ENCODE measurements at places on chromosomes 1 and 21.

- no peak for DNase-seq
These were observed 5.3 kb downstream of the SLAMF7 start for GRCh38 chr1:160744199-160744851.

DNA sequence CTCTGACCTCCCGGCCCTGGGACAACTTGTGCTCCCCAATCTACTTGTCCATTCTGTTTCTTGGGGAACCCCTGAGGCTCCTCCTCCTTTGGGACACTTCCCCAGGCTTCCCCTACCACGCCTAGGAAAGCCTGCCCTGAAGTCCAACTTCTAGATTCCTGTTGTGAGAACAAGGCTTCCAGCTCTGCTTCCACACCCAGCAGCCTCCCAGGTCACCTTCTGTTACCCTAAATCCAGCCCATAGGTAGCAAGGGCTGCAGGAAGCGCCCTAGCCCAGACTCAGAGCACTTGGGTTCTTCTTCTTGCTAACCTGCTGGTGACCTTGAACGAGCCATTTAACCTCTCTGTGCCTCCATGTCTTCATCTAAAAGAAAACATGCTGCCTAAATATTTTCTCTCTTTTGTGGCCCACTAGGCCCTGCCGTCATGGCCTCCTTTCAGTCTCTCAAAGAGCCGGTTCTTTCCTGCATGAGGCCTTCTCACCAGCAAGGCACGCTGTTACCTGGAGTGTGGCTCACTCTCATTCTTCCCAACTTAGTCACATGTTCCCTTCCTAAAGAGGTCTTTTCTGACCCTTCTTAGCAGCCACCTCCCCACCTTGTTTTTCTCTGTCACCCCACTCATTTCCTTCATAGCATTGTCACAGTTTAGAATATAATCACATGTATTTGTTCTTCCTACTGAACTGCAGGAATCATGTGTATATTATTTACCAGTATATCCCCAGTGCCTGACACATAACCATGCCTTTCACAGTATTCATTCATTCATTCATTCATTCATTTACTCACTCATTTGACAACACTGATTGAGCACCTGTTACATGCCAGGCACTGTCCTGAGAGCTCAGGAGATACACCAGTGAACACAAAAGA is 1.4 kb downstream of the CAPN2 start:
- no peak for DNase-seq

DNA sequence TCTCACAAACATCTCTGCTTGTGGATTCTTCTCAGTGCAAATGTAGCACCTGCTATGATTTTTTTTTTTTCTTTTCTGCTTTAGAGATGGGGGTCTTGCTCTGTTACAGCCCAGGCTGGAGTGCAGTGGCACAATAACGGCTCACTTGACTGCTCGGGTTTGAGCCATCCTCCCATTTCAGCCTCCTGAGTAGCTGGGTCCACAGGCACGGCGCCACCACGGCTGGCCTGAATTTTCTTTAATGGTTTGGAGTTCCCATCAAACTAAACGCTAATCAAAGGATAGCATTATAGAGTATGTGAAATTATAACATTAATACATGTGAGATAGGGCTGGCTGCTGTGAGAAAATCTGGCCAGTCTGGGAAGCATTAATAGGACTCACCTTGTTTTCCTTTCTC is 7.2 kb upstream of the PTGER3 start:
- DNase-seq: no peak

- no peak for DNase-seq
These were observed 27.4 kb downstream of the KCNN3 start for GRCh38 chr1:154842635-154843034.

DNA sequence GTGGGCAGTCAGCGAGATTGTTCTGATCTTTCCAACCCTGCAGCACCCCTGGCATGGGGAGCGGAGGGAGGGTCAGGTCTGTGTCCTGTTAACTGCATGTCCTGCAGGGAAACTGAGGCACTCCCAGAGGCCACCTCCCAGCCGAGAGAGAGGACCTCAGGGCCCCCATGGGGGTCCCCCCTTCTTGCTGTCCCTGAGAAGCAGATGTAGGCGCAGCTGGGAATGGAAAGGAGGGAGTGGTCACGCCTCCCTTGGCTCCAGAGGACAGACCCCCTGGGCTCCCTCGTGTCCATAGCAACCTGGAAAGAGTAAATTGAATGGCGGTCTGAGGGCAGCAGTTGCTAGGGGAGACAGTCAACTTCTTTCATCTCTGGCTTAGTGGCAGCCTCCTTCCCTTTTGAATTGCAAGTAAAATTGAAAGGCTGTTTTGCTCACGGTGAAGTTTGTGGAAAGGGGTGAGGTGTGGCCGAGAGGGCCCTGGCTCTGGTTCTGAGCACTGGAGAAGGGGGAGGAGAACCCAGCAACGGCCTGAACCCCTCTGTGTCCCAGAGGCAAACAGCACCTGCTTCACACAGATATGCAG is 4.9 kb downstream of the CROCC start:
- DNase-seq: no peak

- no peak for DNase-seq
These were observed 7.2 kb downstream of the MKNK1 start for GRCh38 chr1:46596846-46597245.

DNA sequence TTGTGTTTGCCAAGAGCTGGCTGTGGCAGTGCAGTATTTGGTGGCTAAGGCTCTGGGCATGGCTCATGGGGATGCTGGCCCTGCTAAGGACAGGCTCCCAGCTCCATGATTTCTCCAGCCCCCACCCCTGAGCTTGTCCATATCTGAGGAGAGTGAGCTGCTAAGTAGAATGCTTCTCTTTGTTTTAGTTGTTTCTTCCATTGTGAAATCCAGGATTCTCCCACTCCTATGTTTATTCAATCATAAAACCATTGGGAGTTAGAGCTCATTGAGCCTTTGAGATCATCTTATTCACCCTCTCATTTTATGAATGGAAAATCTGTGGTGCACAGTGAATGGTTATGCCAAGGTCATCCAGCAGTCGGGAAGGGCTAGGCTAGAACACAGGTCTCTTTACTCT is 188.8 kb downstream of the TNR start:
- DNase-seq: no peak

DNA sequence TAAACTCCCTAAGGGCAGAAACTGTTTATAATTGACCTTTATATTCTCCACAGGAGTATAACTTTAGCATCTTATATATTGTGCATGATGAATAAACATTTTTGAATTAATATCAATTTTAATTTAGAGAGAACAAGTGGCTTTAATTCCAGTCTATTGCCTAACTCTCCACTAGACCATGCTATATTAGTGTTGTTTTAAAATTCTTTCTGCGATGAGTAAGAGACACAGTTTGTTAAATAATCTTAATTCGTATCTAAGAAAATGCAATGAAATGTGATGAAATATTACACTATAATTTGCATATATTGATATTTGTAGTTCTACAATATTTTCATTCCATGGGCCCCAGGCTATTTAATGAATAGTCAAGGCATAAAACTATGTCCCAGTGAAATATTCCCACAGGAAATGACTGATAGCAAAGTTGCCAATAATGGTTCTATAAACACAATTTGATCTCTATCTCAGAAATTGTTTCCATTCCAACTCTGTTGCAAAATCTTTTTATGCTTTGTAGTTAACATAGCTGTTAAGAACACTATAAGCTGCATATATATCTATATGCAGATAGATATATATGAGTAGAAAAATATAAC is 2.9 kb upstream of the SYDE2 start:
- no peak for DNase-seq

GRCh38 chr1:17137441-17137840 is 18.2 kb upstream of the PADI2 start:
- DNase-seq: no peak

- no peak for DNase-seq
These were observed 81.8 kb upstream of the HMCN1 start for GRCh38 chr1:185652348-185652747.

GRCh38 chr1:117092594-117092993 is 29.0 kb downstream of the TRIM45 start:
- DNase-seq: no peak

Measured in stimulated activated CD4-positive, alpha-beta T cell treated with anti-CD3 and anti-CD28 coated beads, Interleukin-4, amount 100 ng/mL, for 48 hours (primary cell).